Foreskin fibroblast (primary cell): ENCODE measurements at places on chromosomes 3 and 15.

- no peak for DNase-seq
These were observed 8.6 kb upstream of the TEX264 start for GRCh38 chr3:51662456-51662855.

DNA sequence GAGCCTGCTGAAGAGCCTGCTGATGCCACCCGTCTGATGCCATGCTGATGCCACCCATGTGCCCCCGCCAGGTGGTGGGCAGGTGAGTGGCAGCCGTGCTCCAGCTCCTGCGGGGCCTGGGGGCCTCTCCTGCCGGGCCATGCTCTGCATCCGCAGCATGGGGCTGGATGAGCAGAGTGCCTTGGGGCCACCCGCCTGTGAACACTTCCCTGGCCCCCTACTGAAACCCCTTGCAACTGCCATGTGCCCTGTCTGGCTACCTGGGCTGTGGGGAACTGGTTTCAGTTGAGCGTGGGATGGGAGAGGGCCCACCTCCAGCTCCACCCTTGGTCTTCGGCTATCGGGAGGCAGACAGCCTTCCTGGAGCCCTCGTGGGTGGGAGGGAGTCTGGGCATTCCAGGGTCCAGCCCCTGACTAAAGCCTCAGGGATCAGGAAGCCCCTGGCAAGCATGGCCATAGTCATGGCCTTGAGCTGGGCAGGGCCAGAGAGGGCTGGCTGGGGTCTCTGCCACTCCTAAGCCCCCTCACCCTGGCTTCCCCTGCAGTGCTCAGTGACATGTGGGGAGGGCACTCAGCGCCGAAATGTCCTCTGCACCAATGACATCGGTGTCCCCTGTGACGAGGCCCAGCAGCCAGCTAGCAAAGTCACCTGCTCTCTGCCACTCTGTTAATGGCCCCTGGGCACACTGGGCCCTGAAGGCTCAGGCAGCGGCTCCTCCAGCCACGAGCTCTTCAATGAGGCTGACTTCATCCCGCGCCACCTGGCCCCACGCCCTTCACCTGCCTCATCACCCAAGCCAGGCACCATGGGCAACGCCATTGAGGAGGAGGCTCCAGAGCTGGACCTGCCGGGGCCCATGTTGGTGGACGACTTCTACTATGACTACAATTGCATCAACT is 92.2 kb downstream of the TBC1D2B start:
- DNase-seq, result no peak

DNA sequence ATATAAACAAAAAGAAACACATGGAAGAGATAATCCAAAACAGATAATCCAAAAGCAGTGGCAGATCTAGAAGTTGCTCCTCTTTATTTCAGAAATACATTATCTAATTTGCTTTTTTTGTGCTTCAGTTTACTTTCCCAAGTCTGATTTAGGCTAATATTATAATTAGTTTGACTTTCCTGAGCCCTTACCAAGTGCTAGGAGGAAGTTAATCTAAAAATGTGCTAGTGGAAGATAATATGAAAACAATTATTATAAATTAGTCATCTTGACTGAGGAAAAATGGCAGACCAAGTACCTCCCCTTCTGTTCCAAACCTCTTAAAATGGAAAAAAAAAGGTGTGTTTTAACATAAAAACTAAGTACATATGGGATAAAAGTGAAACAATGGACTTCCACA is 17.5 kb downstream of the SLC9A9 start:
- no peak for DNase-seq

DNA sequence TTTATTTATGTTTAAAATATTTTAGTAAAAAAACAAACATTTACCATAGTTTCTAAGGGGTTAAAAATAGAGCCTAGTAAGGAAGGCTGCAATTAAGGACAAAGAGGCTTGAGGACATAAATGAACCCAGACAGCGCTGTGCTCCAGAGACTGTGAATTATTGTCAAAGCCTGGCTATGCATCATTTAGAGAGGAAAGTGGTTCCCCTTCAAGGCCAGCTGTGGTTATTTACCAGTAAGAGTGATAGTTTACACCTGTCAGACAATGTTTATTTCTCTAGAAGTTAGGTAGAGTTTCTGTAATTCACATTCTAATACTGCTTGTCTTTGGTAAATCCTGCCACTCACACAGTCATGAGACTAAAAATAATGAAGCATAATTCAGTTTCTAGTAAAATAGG is 32.4 kb upstream of the PIK3R4 start:
- DNase-seq, result no peak

DNA sequence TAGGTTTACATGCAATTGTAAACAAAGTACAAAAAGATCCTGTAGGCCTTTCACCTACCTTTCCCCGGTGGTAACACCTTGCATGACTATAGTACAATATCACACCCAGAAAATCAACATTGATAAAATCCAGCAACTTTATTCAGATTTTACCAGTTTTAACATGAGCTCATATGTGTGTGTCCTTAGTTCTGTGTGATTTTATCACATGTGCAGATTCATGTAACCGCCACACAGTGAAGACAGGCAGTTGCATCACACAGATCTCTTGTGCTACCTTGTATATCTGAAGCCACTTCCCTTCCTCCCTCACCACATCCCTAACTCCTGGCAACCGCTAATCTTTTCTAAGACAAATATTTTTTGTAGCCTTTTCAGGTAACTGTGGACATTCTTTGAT is 183.5 kb upstream of the C2CD4B start:
- DNase-seq, result no peak

DNA sequence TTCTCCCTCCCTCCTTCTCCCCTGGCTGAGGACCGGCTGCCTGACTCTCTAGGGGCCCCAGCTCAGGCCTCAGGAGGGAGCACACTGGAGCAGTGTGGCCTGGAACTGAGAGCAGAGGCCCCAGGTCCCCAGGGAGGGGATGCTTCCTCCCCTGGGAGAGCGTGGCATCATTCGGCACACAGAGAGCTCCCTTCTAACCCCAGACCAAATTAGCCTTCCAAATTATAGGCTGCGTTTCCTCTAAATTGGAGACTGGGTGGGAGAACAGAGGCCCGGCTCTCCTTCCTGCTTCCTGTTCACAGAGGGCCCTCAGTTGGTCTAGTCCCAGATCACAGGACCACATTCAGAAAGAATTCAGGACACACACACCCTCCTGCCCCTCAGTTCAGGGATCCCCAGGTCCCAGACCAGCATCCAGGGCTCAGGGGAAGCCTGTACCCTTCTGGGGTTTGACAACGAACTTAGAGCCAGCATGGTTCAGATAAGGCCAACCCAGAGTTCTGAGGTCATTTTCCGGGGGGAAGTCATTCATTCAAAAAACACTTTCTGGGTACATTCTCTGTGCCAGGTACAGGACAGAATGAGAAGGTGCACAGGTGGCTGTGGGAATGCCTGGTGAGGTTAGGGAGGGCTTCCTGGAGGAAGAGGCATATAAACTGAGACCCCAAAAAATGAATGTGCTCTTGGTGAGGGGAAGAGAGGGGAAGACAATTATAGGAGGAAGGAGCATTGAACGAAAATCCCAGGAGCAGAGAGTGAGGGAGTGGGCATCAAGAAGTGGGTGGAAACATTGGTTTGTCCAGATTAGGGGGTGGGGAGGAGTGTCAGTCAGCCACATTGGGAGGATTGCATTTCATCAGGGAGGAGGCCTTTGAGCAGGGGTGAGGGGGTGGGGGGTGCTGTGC is 28.4 kb upstream of the RPL29 start:
- DNase-seq, result no peak

GRCh38 chr3:123740391-123740822 is 143.7 kb downstream of the MYLK start:
- no peak for DNase-seq

DNA sequence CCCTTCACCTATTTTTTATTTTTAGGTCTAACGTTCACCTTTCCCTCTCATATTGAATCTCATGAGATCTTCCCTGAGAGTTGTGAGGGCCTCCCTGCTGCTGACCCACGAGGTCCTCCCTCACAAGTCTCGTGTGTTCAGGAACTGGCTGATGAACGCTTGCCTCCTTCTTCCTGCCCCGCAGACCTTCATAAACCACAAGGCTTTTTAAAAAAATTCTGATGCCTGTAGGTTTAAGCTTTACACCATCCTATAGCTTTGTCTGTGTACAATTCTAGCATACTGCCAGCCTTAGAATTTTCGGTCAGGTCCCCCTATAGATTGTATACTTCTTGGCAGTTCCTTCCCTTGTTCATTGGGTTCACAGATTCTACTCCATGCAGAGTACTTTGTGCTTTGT is 50.5 kb downstream of the CHST2 start:
- DNase-seq, result no peak

GRCh38 chr3:102687851-102688555 is 253.2 kb downstream of the ZPLD1 start:
- DNase-seq, result no peak
